ENCODE measurements at places on chromosomes 7 and 10.

DNA sequence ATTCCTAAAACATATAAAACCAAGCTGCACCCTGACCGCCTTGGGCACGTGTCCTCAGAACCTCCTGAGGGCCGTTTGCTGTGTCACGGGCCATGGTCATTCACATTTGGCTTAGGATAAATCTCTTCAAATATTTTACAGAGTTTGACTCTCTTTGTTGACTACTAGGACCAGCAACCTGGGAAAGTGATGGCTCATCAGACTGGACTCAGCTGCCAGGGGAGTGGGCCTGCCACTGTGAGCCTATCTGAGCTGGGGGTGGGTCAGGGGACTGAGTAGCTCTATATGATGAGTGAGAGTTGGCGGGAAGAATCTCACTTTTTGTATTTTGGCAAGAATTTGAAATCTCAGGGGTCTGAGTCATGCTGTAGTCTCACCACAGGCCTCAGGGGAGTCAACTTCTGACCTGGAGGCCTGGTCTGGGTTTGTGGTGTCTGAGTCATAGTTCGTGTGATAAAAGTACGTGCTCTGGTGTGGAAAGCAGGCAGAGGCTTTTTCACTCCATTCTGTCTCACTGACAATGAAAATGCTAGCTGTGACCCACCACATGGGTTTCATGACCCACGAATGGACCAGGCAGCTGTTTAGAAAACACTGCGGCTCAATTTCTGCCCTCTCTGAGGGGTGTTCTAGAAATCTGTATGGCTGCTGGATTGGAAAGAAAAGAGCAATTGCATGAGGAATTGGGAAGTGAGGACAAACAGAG lies 4.2 kb upstream of the UPP1 start:
- peaks cover 5% of the 10 kb centered on the region for H3K36me3 ChIP-seq
- H3K27me3 ChIP-seq: no peaks in the 10 kb centered on the region
- H3K27ac ChIP-seq: peak overlapping the region; percentile 89
- DNase-seq: peak; percentile 93
- H3K4me1 ChIP-seq: peaks cover 54% of the 10 kb centered on the region

- H3K27ac ChIP-seq: no peak overlapping the region
- no peaks in the 10 kb centered on the region for H3K36me3 ChIP-seq
- no peaks in the 10 kb centered on the region for H3K27me3 ChIP-seq
- H3K4me3 ChIP-seq: no peak overlapping the region
These were observed 167.3 kb downstream of the CALCR start for GRCh38 chr7:93407239-93407638.

DNA sequence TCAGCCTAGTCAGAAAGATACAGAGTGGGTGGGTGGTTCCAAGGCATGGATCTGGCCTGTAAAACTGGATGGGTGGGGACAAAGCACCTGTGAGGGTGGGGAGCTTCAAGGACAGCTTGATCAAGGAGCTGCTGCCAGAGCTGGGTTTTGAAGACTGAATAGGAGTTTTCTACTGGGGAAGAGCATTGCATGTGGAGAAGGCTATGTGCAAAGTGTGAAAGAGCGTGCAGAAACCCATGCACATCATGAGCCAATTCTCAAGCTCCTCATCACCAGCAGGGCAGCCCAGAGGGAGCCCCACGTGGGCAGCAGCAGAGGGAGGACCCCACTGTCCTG lies 58.6 kb downstream of the PDGFA start:
- no peak for DNase-seq
- H3K4me3 ChIP-seq: no peak overlapping the region
- H3K4me1 ChIP-seq: no peaks in the 10 kb centered on the region
- H3K27me3 ChIP-seq: no peaks in the 10 kb centered on the region
- H3K27ac ChIP-seq: no peak overlapping the region
- H3K36me3 ChIP-seq: no peaks in the 10 kb centered on the region

DNA sequence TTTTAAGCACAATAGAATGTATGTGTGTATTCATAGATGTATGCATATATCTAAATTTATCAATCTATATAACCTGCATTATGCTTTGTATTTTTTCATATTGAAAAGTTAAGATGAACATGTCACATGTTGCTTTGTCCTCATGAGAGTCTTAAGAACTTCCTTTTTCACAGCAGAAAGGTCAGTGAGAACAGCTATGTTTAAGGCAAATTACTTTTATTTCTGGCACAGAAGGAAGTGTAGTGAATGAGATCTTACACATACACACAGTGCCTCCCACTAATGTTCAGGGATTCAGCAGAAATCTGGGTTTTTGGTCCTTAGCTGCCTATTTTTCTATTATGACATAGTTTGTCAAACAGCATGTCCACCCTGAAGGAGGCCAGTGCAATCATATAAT lies 134.8 kb downstream of the TMEM26 start:
- H3K27ac ChIP-seq: no peak overlapping the region
- peaks cover 11% of the 10 kb centered on the region for H3K4me1 ChIP-seq
- H3K36me3 ChIP-seq: no peaks in the 10 kb centered on the region

- no peak overlapping the region for H3K4me3 ChIP-seq
- no peak for DNase-seq
- no peaks in the 10 kb centered on the region for H3K4me1 ChIP-seq
- no peaks in the 10 kb centered on the region for H3K27me3 ChIP-seq
- H3K36me3 ChIP-seq: no peaks in the 10 kb centered on the region
These were observed 56.0 kb downstream of the CALD1 start for GRCh38 chr7:134835463-134835823.

DNA sequence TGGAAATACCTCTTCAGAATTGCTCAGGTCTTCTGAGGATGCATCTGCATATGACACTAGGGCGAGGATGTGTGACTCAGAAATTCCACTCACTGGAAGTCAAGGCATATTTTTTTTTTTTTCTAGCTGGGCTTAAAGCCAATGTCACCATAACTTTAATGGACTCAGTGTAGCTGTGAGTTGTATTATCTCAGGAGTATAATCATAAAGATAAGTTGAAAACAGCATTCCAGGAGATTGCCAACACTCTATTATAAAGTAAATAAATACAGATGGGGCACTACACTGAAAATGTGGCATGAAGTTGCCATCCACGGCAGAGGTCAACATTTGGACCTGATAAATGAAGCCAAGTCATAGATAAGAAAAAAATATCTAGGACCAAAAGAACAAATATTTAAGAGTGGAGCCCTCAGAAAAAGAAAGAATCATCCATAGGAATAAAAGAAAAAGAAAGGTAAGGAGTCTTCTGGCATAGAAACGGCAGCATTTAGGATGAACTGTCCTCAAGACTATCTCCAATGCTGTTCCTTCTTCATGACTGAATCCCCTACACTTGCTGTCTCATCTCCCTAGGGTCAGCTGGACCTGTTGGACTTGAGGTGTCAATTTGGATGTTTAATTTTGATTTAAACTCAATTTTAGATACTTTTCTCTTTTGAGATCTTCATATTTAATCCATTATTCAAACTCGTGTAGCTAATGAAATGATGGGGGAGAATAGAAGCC lies 72.9 kb upstream of the CAV2 start:
- H3K36me3 ChIP-seq: no peaks in the 10 kb centered on the region
- H3K27ac ChIP-seq: no peak overlapping the region
- H3K4me1 ChIP-seq: no peaks in the 10 kb centered on the region
- H3K27me3 ChIP-seq: peaks cover 1% of the 10 kb centered on the region
- no peak overlapping the region for H3K4me3 ChIP-seq
- DNase-seq: peak; percentile 5

- peaks cover 3% of the 10 kb centered on the region for H3K4me1 ChIP-seq
- DNase-seq: no peak
- no peak overlapping the region for H3K27ac ChIP-seq
- H3K4me3 ChIP-seq: no peak overlapping the region
- no peaks in the 10 kb centered on the region for H3K27me3 ChIP-seq
These were observed 25.8 kb downstream of the AKR1E2 start for GRCh38 chr10:4851846-4852245.

DNA sequence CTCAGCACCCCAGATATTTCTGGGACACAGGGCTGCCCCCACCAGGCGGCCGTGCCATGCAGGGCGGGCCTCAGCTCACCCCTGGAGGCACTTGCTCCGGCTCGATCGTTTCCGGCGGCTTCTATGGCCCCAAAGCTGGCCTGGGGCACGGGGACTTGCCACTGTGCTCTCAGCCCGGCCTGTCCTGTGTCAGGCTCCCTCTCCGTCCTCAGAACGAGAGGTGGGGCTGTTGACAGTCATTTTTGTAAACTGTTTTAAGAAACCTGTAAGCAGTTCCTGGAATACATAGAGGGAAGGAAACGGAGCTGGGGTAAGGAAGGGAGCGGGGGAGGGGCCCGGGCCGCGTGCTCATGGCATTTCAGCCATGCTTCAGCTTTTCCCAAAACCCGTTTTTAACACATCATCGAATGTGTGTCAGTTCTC lies 30.7 kb upstream of the PRKAR1B start:
- H3K36me3 ChIP-seq: peaks cover 37% of the 10 kb centered on the region
- no peaks in the 10 kb centered on the region for H3K4me1 ChIP-seq
- H3K4me3 ChIP-seq: no peak overlapping the region
- no peak overlapping the region for H3K27ac ChIP-seq

DNA sequence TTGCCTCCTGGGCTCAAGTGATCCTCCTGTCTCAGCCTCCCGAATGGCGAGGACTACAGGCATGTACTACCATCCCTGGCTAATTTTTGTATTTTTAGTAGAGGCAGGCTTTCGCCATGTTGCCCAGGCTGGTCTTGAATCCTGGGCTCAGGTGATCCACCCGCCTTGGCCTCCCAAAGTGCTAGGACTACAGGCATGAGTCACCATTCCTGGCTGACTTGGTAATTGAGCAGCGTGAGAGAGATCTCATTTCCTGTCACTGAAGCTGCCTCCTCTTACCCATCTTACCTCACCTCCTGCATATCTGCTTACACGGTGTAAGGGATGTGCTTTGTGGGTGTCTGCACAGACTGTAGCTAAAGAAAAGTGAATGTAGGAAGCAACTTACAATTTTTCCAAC lies 9.7 kb downstream of the IFIT3 start:
- peak; percentile 62 for DNase-seq
- peaks cover 42% of the 10 kb centered on the region for H3K4me1 ChIP-seq
- H3K36me3 ChIP-seq: no peaks in the 10 kb centered on the region
- H3K4me3 ChIP-seq: no peak overlapping the region
- H3K27me3 ChIP-seq: peaks cover 30% of the 10 kb centered on the region
- no peak overlapping the region for H3K27ac ChIP-seq

GRCh38 chr7:97226541-97226940 lies 109.0 kb downstream of the SDHAF3 start:
- H3K27ac ChIP-seq: no peak overlapping the region
- H3K36me3 ChIP-seq: no peaks in the 10 kb centered on the region
- H3K27me3 ChIP-seq: peaks cover 12% of the 10 kb centered on the region
- no peak for DNase-seq
